ENCODE measurements at places on chromosomes 7 and 10.

DNA sequence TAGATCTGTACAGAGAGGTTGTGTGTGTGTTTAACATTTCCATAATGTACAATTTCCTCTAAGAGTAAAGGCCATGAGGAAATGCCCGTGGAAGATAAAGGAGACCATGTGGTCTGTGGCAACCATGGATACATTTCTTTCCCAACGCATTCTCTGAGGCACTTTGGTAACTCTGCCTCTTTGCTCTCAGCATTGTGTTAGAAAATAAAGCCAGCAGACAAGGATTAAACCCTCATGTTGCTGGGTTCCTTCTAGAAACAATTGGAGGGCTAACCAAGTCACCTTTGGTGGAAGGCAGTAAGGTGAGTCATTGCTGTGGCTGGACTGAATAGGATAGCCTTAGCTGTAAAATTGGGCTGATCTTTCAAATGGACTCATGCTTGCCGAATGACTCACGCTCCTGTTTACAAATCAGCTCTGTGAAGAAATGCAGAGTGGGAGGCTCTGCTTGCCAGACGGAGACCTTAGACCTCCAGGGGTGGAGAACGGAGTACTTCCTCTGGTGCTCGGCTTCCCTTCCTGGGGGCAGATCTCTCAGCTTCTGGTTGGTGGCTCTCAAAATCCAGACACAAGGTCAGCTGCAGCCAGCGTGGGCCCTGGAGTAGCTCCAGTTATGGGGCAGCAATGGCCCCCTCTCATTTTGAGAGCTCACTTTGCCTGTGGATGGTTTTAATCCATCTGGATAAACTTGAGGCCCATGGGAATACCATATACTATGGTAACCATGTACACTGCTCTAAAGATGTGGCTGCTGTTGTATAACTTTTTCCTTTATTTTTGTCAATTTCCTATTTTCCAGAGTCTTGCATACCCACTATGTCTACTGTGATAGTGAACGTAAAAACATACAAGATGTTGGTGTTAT lies 137.3 kb downstream of the TCF7L2 start:
- no peak for DNase-seq

GRCh38 chr7:50752422-50752821 lies 30.3 kb downstream of the GRB10 start:
- no peak for DNase-seq

- no peak for DNase-seq
Measured at GRCh38 chr10:124892031-124892430, 49.9 kb upstream of the ZRANB1 start.

DNA sequence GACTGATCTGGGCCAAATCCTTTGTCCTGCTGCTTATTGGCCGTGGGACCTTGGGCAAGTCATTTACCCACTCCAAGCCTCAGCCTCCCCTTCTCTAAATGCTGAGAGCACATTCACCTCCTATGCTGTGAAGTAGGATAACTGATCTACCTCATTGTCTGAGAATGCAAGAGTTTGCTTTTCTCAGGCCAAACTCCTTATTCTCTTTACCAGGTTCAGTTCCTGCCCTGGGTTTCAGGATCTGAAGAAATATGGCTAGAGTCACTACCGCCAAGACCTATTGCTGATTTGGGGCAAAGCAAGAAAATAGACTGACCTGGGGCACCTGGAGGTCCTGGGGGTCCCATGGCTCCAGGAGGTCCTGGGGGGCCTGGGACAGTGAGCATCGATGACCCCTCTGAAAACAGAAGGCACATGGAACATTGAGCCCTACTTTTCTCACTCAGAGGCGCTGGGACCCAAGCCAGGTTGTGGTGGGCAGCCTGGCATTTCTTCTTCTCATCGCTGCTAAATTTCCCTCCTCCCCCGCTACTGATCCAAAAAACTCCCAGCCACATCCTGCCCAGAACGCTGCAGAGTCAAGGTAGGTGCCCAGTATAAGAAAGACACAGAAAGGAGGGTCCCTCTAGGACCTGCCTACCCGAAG lies 42.4 kb downstream of the COL17A1 start:
- no peak for DNase-seq

- DNase-seq = no peak
Measured at GRCh38 chr10:43452356-43452914, 15.5 kb downstream of the ZNF487 start.

GRCh38 chr10:100737355-100738054 lies 7.9 kb upstream of the PAX2 start:
- DNase-seq = no peak

- DNase-seq = no peak
Measured at GRCh38 chr10:131972474-131973071, 9.2 kb downstream of the BNIP3 start.

DNA sequence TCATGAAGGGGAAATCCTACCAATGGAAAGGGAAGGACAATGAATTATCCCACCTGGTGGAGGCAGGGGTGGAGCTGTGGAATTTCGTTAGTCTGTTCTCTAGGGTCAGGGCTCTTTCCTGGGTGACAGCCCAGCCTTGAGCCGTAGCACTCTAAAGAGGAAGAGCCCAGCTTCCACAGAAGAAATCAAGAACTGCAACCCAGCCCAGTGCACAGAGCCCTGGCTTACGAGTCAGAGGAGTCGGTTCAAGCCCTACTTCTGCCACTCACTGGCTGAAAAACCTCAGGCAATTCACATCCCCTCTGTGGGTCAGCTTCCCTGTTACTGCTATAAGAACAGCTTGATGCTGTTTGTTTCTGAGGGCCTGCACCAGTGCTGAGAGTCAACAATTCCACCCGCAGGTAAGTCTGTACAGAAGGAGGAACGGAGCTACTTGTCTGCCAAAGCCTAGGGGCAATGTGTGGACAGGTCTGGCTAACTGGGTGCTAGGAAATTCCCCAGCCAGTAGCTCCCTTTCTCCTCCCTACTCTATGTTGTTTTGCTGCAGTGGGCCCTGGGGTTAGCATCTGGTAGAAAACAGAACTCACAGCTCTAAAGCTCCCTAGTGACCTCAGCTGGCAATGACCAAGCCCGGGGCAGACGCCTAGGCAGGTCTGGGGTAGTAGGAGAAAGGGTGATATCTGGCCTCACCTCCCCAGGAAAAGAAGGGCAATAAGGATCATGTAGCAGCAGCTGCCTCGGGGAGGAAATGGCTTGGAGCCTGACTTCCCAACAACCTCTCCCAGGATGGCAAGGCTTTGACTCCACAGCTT lies 3.3 kb downstream of the AVPI1 start:
- no peak for DNase-seq

- no peak for DNase-seq
Measured at GRCh38 chr10:71966046-71967004, 2.1 kb downstream of the CHST3 start.

- no peak for DNase-seq
Measured at GRCh38 chr7:4167385-4167910, 514.6 kb upstream of the FOXK1 start.

DNA sequence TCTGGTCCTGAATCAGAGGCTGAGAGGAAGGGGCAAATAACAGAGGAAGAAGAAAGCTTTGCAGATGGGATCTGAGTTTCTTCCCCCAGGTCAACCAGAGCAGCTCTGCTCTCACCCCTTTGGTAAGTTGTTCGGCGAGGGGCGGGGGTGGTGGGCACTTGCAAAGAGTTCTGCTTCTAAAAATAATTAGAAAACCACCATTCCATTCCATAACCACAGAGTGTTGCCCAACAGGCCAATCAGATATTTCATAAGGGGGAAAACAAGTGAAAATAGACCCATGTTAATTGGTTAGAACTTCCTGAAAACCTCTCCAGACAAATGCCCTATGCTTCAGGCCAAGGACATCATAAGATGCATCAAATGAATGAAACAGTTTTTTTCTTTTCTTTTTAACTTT lies 43.6 kb upstream of the R3HCC1L start:
- DNase-seq = no peak

DNA sequence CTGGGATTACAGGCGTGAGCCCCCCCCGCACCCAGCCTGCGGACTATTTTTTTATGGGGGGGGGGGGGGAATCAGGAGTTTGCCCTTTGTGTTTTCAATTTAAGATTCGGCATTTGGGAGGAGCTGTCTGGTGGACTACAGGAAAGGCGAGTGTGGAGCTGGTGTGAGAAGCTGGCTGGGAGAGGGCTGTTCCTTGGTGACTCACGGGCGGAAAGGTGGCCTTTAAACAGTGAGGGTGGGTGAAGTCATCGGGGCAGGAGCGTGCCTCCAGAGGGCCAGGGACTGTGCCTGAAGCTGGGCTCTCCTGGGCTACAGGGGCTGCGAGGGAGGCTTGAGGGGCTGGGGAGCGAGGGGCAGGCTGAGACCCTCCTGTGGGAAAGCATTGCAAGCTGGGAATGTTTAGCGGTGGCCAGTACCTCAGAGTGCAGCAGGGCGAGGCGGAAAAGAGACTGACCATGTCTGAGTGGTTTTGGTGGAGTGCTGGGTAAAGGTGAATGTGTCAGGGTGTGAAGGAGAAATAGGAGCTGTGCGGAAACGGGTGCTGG lies 39.7 kb upstream of the ZNF32 start:
- DNase-seq = no peak

DNA sequence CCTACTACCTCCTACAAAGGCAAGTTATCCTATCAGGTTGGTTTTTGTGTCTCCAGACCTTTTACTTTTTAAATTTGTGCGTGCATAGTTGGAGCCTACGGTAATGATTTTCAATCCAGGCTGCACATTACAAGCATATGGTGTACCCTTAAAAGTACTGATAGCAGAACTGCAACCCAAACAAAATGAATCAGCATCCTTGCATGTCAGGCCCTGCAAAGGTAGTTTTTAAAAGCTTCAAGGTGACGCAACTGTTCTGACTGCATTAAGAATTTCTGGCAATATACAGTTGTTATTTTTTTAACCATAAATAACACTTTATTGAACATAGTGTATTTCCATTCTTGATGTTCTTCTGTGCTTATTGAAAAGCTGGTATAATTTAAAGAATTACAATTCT lies 28.9 kb downstream of the GNAT3 start:
- DNase-seq = no peak

Measured in activated T-cell treated with anti-CD3 and anti-CD28 coated beads for 1 hour (primary cell).